ENCODE measurements at places on chromosomes 4 and X.

DNA sequence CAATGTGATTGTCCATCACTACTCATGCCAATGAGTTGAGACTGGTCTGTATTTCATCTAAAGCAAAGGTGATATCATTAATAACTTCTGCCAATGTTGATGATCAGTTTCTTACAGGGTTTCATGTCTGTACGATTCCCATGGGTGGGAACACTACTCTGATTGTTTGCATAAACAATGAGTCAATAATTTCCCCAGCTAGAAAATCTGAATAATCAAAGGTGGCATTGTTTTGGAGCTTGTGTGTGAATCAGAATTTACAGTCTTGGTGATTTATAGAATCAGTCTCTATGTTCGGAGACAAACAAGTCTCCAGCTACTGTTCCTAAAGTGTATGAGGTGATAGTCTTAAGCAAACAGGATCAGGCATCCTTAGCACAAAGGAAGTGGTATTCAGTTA, 35.5 kb upstream of the PARM1 start:
- no peak for DNase-seq

GRCh38 chr4:81965911-81966310, 407.9 kb downstream of the HNRNPD start:
- no peak for DNase-seq

DNA sequence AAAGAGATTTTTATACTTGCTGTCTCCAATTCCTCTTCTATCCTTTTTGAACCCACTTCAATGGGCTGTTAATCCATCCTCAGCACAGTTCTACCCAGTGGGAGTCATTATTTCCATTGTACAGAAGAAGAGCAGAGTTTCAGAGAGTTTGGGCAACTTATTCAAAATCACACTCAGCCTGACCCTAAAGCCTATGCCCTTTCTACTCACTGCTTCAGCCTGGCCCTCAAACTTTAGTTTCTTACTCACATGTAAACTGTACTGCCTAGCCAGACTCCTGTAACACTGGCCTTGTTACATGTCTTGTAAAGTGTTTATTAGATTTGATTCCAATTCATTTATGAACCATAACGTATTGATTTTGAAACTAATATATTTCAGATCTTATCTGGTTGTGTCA, 25.1 kb upstream of the USO1 start:
- no peak for DNase-seq

DNA sequence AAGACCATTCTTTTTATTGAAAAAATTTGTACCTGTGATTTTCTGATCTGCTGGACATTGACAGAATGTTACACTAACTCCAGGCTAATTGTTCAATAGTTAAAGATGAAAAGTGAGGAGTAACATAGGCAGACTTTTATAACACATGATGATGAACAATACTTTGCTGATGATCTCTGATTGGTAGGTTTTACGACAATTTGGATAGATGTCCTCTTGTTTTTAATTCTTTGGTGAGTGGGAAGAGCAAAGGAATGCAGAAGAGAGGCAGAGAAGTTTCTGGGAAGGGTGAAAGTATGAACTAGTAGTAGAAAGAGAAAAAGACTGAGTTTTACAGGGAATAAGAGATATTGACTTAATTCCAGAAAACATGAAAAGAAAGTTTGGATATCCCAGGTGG, 267.3 kb upstream of the HAND2 start:
- no peak for DNase-seq

- DNase-seq, result no peak
Measured at GRCh38 chrX:53483838-53484405, 49.8 kb upstream of the HSD17B10 start.

- DNase-seq, result no peak
Measured at GRCh38 chr4:167117273-167117672, 117.0 kb downstream of the SPOCK3 start.

DNA sequence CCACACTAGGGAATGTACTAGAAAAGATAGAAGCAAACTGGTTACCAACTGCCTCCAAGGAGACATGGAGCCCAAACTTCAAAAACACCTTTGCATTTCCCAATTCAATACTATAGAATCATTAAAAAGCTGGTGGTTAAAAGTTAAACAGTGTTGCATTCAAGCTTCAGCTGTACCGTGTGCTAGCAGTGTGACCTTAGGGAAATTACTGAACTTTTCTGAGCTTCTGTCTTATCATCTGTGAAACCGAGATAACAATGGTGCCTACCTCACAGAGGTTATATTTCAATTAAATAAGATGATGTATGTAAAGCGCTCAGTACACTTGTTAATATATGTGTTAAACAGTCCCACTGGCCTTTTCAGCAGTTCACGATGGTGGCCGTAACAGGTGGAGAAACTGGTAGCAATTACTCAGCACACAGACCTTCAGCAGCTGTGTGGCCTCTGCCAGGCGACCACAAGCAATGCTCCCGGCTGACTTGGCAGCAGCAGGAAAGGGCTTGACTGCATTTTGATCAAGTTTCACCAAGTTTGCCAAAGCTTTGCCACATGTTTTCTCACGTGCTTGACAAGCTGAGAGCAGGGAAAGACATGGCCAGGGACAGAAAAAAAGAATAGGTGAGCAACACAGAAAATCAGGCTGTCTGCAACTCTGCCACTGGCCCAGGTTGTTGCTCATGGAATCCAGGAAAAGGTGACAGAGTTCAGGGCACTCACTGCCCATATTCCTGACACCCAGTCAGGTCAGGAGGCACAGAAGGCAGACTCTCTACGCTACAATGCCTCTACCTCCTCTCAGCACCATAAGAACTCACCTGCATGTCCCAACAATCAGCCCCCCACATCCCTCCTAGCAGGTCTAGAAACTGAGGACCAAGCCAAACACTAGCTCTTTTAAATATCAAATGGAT, 72.1 kb downstream of the PARM1 start:
- no peak for DNase-seq

- peak; percentile 59 for DNase-seq
Measured at GRCh38 chr4:147707892-147708672, 23.8 kb upstream of the ARHGAP10 start.

- no peak for DNase-seq
Measured at GRCh38 chr4:30821859-30822612, 101.9 kb downstream of the PCDH7 start.

GRCh38 chr4:151717909-151718628, 42.7 kb downstream of the GATB start:
- no peak for DNase-seq

DNA sequence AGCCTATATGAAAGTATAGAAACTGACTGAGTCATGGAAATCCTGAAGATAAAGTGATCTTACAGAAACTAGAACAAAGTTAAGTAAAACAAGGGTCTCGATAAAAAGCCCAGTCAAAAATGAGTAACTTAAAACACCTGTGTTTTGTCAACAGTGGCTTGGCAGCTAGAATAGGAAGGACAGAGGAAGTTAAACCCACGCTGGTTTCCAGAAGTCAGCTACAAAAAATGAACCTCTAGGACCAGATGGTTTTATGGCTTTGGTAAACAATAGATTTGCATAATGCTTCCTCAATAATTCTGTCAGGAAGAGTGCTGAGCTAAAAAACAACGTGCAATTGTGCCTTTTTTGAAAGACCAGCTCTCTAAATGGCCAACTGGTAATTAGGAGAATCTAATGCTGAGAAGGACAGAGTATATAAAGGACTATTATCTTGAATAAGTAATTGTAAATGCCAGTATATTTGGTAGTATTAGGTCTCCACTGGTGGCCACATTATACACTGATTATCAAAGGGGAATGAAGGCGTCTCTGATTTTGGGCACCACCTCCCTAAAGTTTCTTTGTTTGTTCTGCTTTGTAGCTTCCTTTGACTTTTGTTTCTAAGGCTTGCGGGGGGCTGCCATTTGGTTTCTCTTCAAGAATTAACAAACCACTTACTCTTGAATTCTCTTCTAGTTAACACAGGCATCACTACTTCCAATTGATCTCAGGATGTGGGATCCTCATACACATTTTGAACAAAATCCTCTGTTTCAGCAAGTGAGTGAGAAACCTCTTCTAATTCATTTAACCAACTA, 72.2 kb upstream of the PPP3CA start:
- DNase-seq, result no peak

DNA sequence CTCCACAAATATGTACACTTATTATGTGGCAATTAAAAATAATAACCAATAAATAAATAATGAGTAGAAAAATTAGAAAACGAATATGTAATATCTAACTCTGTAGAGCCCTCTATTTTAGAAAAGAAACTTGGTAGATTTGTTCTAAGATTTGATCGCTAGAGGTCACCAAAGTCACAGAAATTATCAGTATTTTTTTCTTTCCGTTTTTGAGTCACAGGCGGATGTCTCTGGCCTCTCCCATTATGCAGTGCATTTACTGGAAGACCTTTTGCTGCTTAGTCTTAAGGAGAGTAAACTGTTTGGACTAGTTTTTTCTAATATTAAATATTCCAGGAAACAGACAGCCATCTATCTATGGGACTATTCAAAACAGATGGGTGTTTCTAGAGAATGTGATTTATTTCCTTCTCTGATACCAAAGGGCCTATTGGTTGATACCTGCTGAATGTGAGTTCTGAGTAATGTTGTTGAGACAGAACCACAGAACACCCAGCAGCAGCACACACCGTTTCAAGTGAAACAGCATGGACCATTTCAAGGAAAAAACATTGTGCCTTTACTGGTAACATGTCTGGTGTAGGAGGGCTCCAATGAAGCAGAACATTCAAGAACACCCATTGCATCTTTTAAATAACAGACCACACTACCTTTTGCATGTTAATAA, 34.0 kb upstream of the GYPA start:
- DNase-seq, result no peak

DNA sequence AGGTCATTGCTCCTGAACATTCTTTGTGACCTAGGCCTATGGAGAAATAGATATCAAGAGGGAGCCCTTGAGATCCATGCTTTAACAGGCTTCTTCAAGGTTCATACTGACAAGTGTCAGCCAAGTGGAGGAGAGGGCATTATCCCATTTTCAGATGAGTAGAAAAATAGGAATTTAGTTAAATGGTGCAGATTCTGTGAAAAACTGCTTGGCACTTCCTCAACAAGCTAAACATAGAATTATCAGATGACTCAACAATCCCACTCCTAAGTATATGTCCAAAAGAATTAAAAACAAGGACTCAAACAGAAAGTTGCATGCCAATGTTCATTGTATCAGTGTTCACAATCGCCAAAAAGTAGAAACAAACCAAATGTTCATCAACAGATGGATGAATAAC, 43.8 kb upstream of the KCNIP4 start:
- no peak for DNase-seq

Data from stimulated activated effector memory CD8-positive, alpha-beta T cell treated with anti-CD3 and anti-CD28 coated beads, Interleukin-12 subunit alpha, Interleukin-12 subunit beta, amount 100 ng/mL, for 72 hours (primary cell).